Effector CD4-positive, alpha-beta T cell (primary cell): ENCODE measurements at places on chromosomes 13 and 19.

DNA sequence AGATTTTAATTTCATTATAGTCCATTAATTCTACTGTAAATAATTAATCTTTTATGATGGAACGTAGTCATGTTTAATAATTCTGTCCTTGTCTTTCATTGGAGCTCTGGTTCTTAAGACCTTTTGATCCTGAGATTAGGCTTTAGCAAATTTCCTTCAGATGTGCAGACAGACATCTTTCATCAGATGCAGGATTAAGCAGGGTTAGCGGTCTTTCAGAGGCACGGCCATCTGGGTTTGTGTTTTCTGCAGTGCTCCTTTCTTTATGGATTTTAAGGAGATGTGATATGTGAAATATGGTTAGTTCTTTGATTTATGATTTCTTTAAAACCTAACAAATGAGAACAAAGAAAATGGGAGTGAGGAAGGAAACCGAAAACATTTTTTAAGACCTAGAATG lies 643.9 kb upstream of the SGCG start:
- DNase-seq, result no peak

DNA sequence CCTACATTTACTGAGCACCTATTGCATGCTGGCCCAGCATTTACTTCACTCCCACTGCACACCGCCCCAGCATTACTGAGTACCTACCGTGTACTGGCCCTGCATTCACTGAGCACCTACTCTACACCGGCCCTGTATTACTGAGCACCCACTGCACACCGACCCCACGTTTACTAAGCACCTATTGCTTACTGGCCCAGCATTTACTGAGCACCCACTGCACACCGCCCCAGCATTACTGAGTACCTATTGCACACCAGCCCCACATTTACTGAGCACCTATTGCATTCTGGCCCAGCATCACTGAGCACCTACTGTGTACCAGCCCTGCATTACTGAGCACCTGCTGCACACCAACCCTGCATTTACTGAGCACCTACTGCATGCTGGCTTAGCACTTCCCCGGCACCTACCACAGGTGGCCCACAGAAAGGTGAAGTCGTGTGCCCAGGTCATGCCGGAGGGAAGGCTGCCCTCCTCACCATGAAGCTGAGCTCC lies 6.9 kb downstream of the TPGS1 start:
- DNase-seq, result no peak

- DNase-seq, result no peak
Measured at GRCh38 chr13:79735228-79735627, 254.3 kb downstream of the NDFIP2 start.

DNA sequence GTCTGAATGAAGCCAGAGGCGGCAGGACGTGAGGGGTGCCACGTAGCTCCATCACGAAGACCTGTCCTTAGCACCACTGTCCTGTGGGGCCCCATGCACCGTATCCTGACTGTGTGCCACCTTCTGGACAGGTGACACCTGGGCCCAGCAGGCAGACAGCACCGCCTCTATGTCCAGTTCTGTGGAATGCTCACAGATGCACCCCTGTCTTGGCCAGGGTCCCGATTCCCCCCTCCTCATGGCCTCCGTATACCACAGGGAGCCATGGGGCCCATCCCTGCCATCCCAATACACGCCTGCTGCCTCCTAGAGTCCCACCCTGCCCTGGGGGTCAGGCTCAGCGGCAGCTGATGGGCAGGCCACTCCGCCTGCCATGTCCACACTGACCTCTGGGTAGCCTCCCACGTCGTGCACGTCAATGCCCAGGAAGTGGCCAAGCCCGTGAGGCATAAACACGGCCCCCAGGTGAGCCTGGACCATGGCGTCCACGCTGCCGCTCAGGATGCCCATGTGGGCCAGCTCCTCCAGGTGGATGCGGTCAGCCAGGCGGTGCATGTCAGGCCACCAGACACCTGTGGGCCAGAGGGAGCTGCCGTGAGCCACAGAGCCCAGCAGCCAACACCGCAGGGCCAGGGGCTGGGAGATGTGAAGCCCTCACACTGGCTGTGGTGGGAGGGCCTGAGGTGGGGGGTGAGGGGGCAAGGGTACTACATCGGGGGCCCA lies 17.6 kb downstream of the CEBPG start:
- DNase-seq, result no peak

GRCh38 chr19:4122480-4122879 lies 1.4 kb downstream of the MAP2K2 start:
- no peak for DNase-seq

- DNase-seq, result no peak
Measured at GRCh38 chr13:27925220-27925991, 5.6 kb downstream of the PDX1 start.

GRCh38 chr13:39554371-39554770 lies 48.6 kb downstream of the LHFPL6 start:
- DNase-seq, result no peak
